Fibroblast of upper back skin (primary cell): ENCODE measurements at places on chromosomes 1 and 21.
A peak's percentile ranks its signal among the peaks of the same experiment; 100 is the strongest.

DNA sequence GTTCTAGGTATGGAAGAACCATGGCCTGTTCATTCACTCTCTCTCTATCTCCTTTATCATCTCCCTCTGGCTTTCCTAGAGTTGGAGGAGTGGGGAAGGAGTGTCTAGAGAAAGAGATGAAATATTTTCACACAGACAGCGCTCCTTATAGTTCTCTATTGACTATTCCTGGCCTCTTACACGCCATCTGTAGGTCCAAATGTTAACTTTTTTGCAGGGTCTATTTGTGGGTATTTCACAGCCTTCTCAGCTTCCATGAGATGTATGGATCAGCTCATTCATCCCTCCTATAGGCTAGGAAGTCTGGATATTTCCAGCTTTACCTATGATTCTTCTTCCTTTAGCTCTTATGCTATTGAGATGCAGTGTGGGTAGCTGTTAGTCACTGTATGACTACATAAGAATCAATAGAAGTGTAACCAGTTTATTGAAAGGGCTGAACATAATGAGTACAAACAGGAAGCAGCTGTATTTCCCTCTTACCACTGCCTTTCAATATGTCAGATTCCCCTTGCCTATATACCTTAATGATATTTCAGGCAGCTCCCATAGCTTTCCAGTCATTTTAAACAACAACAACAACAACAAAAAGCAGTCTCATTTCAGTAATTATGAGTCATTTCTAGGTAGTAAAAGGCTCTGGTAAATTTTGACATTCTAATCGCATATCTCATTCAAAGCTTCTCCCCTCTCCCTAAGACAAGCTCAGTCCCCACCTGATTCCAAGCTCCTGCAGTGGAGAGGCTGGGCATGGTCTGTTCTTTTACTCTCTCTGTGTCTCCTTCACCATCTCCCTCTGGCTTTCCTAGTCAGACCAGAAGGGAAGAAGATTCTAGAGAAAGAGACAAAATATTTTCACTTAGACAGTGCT lies 149.5 kb downstream of the TTLL7 start:
- DNase-seq, result no peak

DNA sequence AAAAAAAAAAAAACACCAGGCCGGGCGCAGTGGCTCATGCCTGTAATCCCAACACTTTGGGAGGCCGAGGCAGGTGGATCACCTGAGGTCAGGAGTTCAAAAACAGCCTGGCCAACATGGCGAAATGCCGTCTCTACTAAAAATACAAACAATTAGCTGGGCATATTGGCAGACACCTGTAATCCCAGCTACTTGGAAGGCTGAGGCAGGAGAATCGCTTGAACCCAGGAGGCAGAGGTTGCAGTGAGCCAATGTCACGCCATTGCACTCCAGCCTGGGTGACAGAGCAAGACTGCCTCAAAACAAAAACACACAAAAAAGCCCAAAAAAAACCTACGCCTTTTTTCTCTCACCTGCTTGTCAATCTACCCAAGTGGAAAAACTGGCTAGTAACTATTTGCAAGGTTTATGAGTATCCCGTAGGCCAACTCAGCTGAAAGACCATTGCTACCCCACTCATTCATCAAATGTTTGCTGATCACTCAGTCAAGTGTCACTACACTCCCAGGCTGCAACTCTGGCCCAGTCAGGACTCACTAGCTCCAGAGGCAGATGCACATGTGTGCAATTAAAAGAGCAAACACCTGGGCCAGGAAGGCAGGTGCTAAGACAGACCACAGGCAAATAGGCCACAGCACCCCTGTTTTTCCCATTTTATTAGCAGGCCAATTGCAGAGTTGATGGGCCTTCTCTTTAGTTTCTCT lies 2.0 kb downstream of the CSRP1 start:
- no peak for DNase-seq

DNA sequence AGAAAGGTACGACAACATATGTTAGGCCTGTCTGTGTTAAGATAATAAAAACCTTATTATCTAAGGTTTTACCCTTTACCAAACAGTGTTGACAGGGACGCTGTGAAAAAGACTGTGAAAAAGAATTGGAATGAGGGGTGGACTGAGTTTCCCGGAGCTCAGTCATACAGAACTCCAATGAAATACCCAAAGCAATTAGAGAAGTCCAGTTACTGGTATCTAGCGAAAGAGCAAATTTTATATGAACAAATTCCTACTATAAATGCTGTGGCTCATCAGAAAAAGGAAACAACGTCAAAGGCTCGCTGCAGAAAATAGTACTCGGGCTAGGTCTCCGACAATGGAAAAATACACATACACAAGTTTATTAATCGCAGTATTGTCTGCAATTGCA lies 708 bp upstream of the RBBP5 start:
- no peak for DNase-seq

DNA sequence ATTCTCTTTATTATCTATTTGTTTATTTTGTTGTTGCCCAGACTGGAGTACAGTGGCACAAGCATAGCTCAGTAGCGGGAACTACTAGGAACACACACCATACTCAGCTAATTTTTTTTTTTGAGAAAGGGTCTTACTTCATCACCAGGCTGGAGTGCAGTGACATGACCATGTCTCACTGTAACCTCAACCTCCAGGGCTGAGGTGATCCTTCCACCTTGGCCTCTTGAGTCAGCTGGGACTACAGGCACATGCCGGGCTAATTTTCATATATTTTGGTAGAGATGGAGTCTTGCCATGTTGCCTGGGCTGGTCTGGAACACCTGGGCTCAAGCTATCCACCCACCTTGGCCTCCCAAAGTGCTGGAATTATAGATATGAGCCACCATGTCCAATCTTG lies 5.3 kb upstream of the TXNIP start:
- no peak for DNase-seq

DNA sequence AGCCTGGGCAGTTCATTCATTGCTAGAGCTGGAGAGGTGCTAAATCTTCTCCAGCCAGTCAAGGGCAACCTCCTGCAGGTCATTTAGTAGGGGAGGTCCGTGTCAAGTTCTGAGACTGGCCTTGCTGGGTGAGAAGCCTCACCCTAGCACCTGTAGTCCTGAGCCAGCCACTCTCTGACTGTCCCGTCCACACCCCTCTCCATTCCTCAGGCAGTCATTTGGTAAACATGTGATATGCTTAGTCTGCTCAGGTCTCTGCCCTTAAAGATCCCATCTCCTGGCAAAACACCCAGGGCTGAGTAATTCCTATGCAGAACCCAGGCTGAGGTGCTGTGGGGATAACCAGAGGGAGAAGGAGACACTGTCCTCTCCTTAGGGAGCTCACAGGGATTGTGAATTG lies 13.7 kb upstream of the IGFN1 start:
- DNase-seq, result peak; percentile 33

GRCh38 chr1:156709757-156710489 lies 4.5 kb upstream of the CRABP2 start:
- DNase-seq, result peak; percentile 52
